ENCODE measurements at places on chromosomes 7 and 10.

- DNase-seq, result no peak
Measured at GRCh38 chr10:14858338-14858960, 20.2 kb upstream of the SUV39H2 start.

DNA sequence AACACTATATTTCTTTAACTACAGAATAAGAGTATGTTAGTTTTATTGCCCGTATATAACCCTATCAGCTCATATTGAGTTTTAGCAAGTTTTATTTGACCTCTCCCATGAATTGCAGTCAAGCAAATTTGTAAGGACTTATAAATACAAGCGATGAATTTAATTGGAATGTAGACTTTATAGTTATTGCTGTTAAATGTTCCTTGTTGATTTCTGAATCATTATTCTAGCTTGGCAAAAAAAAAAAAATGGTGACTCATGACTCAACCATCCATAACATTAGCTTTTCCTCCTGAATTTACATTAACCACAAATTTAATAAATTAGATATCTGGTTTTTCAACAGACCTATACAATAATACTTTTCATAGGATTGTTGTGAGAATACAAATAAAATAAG lies 334.0 kb upstream of the LRRTM3 start:
- DNase-seq, result no peak

DNA sequence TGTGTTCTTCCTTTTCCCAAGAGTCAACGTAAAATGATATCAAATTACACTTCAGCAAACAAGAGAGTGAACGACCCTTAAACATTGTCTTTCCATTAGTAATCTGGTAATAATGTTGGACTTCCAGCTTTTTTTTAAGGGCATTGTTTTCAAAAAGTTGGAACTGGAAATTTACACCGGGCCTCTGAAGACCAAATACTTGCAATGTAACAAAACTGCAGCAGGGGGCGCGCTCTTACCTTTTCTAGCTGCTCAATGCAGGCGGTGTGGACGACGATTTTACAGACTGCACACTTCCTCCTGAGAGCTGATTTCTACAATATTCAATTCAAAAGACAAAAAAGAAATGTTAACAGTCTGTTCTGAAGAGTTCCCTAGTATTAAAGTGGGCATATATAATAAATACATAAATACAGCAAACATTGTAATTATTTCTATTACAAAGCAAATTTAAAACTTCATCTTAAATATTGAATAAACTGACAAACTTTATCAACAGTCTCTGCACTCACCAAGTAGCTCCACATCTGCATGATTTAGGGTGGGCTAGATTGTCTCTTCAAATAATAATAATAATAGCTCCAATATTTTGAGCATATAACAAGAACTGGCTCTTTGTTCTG lies 190.4 kb downstream of the DGKI start:
- DNase-seq, result peak; percentile 44

DNA sequence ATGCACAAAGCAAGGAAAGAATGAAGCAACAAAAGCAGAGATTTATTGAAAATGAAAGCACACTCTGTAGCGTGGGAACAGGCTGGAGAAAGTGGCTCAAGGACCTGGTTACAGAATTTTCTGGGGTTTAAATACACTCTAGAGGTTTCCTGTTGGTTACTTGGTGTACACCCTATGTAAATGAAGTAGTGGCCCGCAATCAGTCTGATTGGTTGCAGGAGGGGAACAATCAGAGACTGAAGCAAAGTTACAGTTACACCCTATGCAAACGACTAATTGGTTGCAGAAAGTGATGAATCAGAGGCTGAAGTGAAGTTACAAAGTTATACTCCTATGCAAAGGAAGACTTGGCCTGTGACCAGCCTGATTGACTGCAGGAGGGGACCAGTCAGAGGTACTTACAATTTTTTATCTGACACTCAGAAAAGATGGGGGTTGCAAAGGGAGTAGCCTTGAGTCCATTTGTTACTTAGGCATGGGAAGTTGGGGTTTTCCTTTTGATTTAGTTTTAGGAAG lies 3.6 kb upstream of the MTPN start:
- peak; percentile 59 for DNase-seq

- DNase-seq, result no peak
Measured at GRCh38 chr7:12211711-12212485, 804 bp downstream of the TMEM106B start.

DNA sequence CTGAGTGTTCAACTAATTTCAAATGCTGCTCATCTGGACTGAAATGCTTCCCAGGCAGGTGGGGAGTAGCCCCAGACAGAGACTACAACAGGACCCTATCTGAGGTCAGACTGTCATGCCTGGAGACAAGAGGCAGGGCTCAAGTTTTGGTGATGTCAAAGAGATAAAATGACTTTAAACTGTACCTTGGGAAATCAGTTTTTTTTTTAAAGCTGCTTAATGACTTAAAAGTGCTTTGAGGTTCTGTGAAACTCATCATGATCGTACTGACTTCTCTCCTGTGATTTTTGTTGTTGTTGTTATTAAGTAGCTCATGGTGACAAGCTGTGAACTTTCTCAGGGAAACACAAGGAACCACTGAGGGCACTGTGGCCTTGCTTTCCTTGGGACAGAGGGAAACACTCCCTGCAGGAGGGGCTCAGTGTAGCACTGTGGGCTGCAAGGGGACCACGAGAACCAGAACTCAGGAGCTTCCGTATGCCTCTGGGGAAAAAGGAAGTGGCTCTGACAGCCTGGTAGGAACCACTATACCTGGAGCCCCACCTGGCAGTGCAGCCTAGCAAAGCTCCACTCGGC lies 9.5 kb downstream of the HIPK2 start:
- no peak for DNase-seq

DNA sequence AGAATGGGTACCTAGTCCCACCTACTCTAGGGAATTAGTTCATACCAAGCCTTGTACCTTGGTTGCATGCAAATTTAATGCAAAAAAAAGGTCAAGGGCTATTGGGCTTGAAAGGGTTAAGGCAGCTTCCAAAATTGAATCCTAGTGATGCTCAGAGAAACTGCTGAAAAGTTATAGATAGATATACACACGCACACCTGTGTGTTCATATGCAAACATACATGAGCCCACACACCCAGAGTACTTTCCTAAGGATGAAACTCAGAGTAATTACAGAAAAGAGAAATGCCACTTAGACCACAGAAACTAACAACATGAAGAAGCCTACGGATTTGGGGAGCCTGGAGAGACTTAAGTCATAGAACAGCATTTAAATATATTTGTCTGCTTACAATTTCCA lies 1.5 kb downstream of the SLC25A13 start:
- DNase-seq, result no peak

- no peak for DNase-seq
Measured at GRCh38 chr7:79984210-79984609, 150.4 kb upstream of the GNAI1 start.

DNA sequence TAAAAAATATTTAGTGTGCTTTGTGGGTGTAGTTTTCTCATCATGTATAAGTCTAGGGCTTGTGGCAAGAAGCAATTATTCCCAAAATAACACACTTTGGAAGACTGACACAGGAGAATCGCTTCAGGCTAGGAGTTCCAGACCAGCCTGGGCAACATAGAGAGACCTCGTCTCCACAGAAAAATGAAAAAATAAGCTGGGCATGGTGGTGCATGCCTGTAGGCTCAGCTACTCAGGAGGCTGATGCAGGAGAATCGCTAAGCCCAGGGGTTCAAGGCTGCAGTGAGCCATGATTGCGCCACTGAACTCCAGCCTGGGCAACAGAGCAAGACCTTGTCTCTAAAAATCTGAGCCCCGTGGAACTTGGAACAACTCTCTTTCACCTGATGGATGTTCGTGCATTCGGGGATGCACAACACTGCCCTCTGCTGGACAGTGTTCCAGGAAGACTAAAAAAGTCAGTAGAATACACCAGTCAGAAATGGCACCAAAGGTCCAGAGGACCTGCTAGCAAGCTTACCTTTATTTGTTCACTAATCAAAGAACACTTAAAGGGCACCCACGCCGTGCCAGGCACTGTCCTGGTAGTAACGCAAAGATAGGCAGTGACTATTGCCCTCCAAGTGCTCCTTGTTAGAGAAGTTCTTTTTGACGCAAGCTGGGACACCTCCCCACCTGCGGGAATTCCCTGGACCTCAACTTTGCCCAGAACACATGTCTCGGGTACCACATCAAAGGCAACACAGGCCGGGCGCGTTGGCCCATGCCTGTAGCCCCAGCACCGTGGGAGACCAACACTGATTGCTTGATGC lies 81.9 kb upstream of the CALN1 start:
- no peak for DNase-seq

GRCh38 chr7:121390617-121391016 lies 5.5 kb downstream of the FAM3C start:
- no peak for DNase-seq

DNA sequence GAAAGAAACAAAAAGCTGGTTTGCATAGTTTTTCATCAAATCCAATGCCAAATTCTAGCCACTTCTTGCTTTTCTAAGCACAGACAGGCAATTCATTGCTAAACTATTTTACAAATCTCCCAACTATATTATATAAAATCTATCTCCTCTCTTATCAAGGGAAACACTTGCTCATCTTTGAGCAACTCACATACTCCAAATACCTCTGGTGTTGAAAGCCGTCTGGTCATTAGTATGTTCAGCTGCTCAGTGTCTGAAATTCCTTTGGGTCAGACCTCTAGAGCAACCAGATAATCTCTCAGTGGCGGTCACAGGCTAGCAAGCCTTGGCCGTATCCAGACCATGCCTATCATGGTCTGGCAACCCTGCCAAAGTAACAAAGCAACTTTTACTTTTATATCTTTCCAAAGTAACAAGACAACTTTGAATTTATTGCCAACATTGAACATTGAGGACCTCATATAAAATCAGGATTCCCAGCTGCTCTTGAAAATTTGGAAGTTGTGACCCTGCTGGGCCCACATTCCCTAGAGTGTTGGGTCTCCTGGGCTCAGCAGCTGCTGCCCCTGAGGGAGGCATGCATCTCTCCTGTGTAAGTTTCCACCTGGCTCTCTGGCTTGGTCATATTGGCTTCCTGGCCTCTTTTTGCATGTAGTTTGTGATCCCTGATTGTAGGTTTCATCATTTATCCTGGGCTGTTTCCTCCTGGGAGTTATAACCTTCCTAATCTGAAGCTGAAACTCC lies 56.8 kb upstream of the LANCL2 start:
- DNase-seq, result no peak

- DNase-seq, result no peak
Measured at GRCh38 chr10:108592956-108593355, 1330.4 kb downstream of the XPNPEP1 start.

DNA sequence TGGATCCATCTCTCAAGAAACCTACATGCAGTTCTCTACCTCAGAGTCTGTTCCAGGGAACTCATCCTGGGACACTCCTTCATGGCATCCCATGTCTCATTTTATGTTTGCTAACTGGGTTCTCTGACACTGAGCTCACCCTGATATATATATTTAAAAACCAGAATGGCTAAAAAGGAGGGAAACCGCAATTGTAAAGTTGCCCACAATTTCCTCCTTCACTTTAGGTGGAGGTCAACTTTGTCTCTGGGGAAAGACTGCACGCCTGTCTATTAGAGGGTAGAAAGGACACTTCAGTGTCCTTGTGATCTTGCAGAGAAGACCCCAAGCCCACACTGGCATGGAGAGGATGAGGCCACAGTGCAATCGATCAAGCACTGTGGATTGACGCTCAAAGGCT lies 131.7 kb downstream of the TEX36 start:
- DNase-seq, result no peak

DNA sequence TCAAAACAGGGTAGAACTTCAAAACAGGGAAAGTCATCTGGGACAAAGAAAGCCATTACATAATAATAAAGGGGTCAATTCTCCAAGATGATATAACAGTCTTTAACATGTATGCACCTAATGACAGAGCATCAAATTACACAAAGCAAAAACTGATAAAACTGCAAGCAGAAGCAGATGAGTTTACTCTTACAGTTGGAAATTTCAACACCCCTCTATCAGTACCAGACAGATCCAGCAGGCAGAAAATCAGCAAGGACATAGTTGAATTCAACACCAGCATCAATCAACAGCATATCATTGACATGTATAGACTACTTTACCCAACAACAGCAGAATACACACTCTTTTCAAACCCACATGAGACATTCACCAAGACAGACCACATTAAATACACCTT lies 233.0 kb upstream of the NEBL start:
- no peak for DNase-seq

DNA sequence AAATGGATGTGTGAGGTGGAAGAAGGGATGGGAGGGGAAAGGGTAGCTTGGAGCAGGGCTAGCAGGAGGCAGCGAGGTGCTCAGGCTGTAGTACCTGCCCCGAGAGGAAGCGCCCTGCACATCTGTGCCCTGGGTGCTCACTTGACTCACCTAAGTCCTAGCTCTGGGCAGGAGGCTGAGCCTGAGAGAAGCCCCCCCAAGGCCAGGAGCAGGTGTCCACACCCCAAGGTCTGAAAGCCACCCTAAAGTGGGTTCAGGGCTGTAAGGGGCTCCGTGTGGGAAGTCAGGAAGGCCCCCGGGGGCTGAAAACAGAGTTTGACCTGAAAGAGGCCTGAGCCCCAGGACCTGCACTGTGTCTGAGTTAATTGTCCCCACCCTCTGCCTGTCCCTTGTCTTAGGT lies 95.8 kb upstream of the PODXL start:
- DNase-seq, result no peak

DNA sequence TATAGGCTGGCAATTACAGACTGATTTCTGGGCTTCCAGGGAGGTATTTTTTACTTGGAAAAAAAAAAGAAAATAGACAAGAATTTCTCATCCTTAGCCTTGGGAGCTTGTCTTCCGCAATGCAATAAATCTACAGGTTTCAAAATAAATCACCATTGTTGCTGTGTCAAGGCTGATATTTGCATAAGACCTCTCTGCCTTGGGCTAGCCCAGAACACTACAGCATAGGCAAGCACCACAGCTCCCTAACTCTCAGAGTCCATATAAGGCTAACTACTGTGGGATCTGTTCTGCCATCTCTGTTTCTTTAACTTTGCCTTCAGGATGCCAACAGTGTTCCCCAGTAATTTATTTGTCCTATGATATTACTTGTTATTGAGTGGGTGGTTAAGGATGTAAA lies 64.4 kb downstream of the ZWINT start:
- no peak for DNase-seq

GRCh38 chr10:24884793-24885192 lies 67.6 kb downstream of the PRTFDC1 start:
- DNase-seq, result no peak

DNA sequence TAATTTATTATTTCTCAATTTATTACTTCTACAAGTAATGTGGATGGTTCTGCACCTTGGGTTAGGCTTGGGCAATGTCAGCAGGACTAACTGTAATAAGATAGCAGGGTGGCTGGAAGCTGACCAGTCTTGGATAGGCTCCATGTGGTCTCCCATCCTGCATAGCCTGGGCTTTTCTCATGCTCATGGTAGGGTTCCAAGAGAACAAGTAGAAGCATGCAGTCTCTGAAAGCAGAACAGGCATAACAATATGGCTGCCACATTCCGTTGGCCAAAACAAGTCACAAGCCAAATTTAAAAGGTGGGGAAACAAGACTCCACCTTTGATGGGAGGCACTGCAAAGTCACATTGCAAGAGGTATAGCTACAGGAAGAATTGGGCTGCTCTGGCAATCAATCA lies 98.6 kb upstream of the MDFIC start:
- DNase-seq, result no peak

DNA sequence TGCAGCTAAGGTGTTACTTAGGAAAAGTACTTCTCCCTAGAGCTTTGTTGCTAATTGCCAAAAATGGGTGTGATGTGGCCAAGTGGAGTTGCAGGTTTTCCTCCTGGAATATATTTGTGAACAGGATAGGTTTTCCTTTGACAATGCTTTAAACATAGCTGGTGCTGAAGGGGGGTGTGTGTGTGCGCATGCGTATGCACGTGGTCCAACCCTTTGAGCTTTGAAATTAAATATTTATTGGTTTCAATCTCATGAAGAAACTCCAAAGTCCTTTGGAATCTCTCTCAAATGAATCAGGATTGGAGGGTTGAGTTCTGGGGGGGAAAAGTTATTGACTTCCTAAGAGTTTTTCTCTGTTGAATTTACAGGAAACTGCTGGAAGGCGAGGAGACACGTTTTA lies 11.1 kb downstream of the INA start:
- no peak for DNase-seq

Measured in T-cell (primary cell).